ENCODE measurements at places on chromosomes 16 and 17. TPM values are rescaled to one million over a fixed set of nuclear protein-coding genes. Genes with fewer than 3 reads are reported as not detected.

ICAM2 gene
- total RNA-seq, result 85.6 TPM

CRHR1 gene
- total RNA-seq, result not detected

RAD51D gene
- 29.5 TPM for total RNA-seq

TSPAN10 gene
- total RNA-seq, result 0.30 TPM

ENO3 gene
- 45.7 TPM for total RNA-seq
